Pancreas (tissue), 10 donors: ENCODE measurements at places on chromosomes 2 and 18. TPM values are rescaled to one million over a fixed set of nuclear protein-coding genes. Genes with fewer than 3 reads are reported as not detected.

GRCh38 chr18:8443505-8443904, 165.7 kb upstream of the RAB12 start:
- no peak for DNase-seq

DNA sequence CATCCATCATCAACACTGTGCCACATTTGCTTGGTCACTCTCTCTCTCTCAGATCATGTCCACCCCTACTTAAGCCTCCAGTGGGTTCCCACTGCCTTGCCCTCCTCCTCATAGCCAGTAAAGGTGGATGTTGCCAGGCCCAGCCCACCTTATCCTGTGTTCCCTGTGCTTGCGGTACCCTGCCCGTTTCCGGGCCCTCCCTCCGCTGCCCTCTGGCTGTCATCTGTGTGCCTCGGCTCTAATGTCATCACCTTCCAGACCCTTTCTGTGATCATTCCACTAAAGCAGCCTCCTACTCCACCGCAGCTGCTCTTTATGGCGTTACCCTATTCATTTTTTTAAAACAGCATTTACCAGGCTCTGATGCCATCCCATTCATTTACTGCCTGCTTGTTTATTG, 305.7 kb upstream of the SKOR2 start:
- no peak for DNase-seq

GRCh38 chr2:31235504-31235902, 1.6 kb downstream of the EHD3 start:
- DNase-seq: no peak

CABYR gene
- polyA plus RNA-seq: 0.23 TPM

ERMN gene
- 0.15 TPM for polyA plus RNA-seq

DNA sequence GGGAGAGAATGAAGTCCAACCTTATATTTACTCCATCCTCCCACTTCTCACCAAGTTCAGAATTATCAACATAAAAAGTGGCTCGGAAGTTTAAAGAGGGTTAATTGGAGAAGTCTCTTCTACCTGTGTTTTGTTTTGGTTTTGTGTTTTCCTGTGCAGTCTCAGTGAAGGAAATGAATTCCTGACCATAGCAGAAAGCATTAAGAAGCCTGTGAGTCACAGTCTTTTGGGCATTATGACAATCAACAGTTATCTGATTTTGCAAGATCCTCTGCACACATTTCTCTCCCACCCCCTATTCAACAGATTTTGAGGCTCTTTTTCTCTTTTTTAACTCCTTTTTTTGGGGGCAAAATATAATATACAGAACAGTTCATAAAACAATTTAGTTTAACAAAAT, 8.6 kb upstream of the RPL37A start:
- no peak for DNase-seq

TPRKB gene
- 30.6 TPM for polyA plus RNA-seq

DNA sequence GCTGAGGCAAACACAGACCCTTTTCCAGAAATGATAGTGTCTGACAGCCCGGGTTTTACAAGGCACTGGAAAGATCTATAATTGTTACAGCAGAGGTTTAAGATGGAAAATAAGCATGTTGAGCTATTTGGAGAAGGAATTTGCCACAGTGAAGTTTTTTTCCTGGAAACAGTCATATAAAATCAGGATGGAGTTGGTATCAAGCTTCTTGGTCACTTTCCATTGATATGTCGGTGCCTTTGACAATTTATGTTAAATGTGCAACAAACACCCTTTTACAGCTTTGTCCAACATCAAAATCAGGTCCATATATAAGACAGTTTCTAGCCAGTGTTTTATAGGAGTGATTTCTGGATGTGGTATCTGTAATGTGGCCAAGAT, 117.2 kb upstream of the NRP2 start:
- DNase-seq: no peak

CASP10 gene
- 3.4 TPM for polyA plus RNA-seq

POMC gene
- 8.2 TPM for polyA plus RNA-seq

GRCh38 chr2:216346781-216347180, 25.5 kb downstream of the MARCHF4 start:
- DNase-seq: no peak

GRCh38 chr2:3409627-3410170, 30.2 kb downstream of the TRAPPC12 start:
- DNase-seq: no peak

COL3A1 gene
- polyA plus RNA-seq: 16.7 TPM

BOLL gene
- polyA plus RNA-seq: not detected

RESP18 gene
- polyA plus RNA-seq: 0.16 TPM

AMMECR1L gene
- 8.9 TPM for polyA plus RNA-seq

PLGLB2 gene
- 3.7 TPM for polyA plus RNA-seq

DNA sequence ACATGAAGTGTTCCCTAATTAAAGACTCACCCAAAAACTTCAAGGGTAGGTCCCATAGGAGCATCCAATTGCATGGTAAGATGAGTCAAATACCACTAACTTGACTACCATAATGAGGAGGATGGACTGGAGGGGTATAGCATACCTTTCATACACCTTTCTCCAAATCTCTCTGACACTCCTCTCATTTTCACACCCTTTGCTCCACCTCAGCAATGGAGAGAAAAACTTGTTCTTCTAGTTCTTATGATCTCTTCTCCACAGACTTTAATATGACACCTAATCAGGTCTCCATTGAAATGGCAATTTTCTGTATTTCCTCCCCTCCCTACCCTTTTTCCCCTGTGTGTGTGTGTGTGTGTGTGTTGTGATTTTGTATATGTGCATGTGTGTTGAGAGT, 41.1 kb upstream of the MAP2 start:
- DNase-seq: no peak

- DNase-seq: no peak
These were observed 180.9 kb downstream of the ZBTB7C start for GRCh38 chr18:48228301-48228715.

GRCh38 chr2:160228141-160228917, 28.3 kb upstream of the ITGB6 start:
- no peak for DNase-seq

DNA sequence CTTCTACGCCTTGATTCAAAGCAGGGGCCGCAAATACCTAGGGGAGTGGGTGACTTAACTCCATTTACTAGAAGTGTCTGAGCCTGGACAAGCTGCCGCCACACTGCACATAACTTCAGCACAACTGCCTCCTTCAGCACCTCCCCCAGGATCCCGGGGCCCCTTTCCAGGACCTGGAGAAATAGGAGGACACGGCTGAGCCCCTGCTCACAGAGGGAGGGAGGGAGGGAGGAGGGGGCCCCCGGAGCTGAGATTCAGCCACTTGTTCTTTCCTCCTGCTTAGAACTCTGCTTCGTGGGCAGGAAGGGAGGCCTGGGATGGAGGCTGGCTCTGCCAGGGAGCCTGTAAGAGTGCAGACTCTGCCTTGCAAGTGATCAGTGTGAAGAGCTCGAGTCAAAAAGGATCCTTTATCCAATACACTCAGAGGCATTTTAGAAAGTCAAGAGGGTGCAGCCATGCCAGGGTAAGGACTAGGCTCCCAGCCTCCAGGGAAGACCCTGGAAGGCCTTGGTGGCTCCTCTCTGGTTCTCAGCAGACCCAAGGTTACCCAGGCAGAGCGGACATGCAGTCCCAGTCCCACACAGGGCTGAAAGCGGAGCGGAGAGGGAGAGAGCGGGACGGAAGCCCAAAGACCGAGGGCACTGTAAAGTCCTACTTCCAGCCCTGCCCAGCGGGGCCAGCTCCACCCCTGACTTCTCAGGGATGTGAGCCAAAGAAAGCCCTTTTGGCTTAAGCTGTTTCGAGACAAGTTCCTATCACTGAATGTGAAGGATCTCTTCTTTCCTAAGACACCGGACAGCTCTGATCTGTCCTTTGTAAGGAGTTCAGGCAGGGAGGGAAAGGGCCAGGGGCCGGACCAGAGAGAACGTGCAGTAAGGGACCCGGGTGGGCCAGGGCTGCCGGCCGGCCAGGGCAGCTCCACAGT, 8.6 kb upstream of the ARMC9 start:
- no peak for DNase-seq

DNA sequence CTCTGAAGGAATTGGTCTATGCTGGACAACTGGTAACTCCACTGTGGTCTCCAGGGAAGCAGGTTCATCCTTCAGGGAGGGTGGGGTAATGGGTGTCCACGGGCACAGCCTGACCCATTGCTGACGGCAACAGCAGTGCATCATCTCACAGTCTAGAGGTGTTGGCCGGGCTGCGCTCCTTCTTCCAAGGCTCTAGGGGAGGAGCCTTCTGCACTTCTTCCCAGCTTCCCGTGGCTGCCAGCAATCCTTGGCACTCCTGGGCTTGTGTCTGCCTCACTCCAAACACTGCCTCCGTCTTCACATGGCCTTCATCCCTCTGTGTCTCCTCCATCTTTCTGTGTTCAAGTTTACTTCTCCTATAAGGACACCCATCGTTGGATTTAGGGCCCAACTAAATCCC, 166.2 kb downstream of the CTIF start:
- no peak for DNase-seq

GRCh38 chr2:236525411-236525997, 44.1 kb upstream of the ACKR3 start:
- DNase-seq: no peak

GRCh38 chr2:101801496-101801895, 104.0 kb downstream of the MAP4K4 start:
- DNase-seq: no peak

ERFE gene
- polyA plus RNA-seq: 0.61 TPM

MGAT4A gene
- 21.0 TPM for polyA plus RNA-seq

DNA sequence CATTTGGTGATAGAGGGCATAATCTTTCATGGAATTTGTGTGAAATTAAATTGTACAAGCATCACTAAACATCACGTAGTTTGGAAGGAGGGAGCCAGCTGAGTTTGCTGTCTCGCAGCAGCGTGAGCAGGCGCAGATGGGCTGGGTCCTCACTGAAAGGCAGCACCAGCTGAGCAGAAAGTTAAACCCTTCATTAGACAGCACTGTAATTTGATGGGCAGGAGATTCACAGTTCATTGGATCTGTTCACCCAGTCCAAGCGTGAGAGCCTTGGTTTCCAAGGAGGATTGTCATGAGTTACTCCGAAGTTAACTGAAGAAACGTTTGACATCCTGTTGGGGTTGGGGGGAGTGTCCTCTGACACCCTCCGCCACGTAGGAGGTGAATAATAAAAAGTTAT, 89.8 kb upstream of the NFATC1 start:
- DNase-seq: no peak

IL37 gene
- polyA plus RNA-seq: not detected

FBXO15 gene
- polyA plus RNA-seq: 7.1 TPM

HMSD gene
- 0.42 TPM for polyA plus RNA-seq

DNA sequence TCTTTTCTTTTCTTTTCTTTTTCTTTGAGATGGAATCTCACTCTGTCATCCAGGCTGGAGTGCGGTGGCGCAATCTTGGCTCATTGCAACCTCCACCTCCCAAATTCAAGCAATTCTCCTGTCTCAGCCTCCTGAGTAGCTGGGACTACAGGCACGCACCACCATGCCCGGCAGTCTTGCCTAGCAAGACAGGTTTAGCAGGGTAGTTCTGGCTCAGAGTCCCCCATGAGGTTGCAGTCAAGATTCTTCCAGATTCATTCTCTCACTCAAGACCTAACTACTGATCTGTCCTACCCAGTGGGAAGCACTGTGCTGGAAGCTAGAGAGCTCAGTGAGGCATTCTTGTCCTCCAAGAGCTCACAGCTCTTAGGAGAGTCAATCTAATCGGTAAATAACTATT, 17.6 kb upstream of the ZAP70 start:
- DNase-seq: no peak

DNA sequence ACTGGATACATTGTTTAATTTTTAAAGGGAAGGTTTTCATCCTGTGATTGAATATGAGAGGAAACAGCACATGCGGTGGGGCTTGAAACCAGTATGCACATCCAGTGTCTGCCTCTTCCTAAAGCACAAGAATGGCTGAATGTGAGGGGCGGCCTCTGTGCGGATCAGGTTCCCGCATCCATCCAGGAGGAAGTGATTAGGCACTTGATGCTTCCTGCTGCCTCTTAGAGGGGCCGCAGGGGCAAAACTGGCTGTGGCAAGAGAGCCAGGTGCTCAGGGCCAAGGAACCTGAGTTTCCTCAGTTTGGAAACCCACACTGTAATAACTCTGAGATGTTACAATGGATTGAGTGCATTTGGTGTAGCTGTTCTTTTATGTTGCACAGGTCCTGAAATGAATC, 48.8 kb downstream of the THNSL2 start:
- no peak for DNase-seq

GRCh38 chr2:203908066-203908796, 28.3 kb upstream of the ICOS start:
- no peak for DNase-seq

- DNase-seq: no peak
These were observed 42.3 kb downstream of the FAM124B start for GRCh38 chr2:224359569-224359968.

GCA gene
- 18.1 TPM for polyA plus RNA-seq
